ENCODE measurements at places on chromosomes 3 and 15.

DNA sequence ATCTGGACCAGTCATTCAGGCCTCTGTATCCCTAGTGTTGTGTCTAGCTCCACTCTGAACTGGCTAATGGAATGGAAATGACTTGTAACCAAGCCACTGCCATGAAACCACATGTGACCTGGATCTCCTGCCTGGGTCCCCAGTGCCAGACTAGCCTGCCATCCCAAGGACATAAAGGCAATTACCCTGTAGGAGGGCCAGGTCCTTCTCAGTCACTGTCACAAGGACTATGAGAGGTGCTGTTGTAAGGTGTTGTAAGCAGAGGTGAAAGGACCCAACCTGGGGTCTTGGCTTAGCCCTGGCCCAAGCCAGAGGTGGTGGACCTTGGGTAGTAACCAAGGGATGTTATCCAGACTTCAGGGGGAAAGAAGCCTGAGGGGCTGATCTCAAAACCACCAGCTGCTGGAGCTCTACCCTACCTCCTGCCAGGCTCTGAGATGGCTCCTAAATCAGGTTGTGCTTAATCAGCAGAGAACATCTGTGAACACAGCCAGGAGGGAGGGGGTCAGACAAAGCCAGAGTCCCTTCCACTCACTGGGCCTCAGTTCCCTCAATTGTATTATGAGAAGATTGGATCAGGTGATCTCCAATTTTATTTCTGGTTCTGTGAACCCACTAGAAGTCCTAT is 15.7 kb upstream of the KLHL24 start:
- no peak for DNase-seq

DNA sequence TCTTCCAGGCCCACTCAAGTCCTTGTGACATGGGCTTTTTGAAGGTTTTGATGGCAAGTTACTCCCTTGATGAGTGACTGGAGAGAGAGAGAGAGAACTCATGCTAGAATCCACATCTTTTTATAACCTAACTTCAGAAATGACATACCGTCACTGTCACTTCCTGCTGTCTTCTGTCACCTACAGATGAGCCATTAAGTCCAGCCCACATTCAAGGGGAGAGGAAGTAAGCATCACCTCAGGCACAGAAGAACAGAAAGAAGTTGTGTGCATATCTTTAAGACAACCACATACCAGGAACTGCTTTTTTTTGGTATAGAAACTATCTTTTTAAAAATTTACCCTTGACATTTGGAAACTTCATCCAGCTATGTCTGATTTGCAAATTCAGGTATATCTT is 16.6 kb upstream of the TXNRD3 start:
- no peak for DNase-seq

DNA sequence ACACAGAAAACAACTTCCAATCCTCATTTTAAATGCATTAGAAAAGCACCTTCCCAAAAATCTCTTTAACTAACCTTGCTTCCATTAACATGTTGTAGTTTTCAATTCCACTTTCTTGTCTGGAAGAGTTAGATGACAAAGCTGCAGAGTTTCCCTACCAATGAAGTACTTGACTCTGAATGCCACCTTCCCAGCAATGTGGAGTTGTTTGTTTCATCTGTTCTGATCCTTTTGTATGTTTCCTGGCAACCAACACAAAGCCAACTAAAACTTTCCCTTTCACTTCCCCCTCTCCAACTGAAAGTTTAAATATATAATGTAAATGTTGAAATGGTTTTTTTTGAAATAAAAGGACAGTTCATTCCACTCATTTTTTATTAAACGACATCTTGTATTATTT is at the start of gene WDR49:
Gene WDR49, minus strand, starts transcription at position 183 of the 400 bp plus-strand sequence. CDS start 517 bp downstream, outside the sequence.
- DNase-seq = no peak

- DNase-seq = no peak
These were observed 47.2 kb downstream of the MCF2L2 start for GRCh38 chr3:183381179-183381578.

DNA sequence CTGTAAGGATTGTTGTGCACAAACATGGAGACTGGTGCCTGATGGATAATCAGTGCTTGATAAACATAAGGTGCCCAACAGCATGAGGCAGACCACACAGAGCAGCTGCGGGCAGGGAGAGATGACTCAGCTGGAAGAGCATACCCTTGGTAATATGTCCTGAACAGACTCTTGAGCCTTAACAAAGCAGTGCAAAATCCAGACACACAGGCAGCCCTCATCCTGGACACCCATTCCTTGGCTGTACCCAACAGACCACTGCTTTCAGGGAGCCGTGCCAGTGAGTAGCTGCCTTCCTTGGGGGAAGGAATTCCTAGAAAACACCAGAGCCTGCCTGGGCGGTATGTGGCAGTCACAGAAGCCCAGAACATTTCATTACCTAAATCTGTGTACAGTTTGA is 156.2 kb downstream of the CLSTN2 start:
- no peak for DNase-seq

GRCh38 chr3:105904678-105905284 is 36.0 kb upstream of the CBLB start:
- no peak for DNase-seq

GRCh38 chr3:133878518-133878917 is 17.2 kb downstream of the RAB6B start:
- no peak for DNase-seq

DNA sequence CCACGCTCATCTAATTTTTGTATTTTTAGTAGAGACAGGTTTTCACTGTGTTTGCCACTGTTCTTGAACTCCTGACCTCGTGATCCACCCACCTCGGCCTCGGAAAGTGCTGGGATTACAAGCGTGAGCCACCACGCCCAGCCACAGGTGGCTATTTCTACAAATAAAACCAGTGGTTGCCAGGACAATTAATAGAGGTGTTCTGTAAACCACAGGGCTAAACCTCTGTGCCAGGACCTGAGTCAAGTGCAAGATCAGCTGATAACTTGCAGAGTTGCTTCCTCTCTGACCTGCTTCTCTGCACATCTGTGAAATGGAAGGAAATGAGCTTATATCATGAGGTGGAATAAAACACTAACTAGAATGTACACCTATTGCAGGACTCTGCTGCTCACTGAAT is 72.8 kb downstream of the CD200R1L start:
- no peak for DNase-seq

GRCh38 chr3:18786650-18787323 is 361.5 kb upstream of the KCNH8 start:
- no peak for DNase-seq

GRCh38 chr3:17234382-17234781 is 349.6 kb downstream of the PLCL2 start:
- DNase-seq = no peak

- DNase-seq = no peak
These were observed 323.3 kb downstream of the CLSTN2 start for GRCh38 chr3:140258222-140258724.

DNA sequence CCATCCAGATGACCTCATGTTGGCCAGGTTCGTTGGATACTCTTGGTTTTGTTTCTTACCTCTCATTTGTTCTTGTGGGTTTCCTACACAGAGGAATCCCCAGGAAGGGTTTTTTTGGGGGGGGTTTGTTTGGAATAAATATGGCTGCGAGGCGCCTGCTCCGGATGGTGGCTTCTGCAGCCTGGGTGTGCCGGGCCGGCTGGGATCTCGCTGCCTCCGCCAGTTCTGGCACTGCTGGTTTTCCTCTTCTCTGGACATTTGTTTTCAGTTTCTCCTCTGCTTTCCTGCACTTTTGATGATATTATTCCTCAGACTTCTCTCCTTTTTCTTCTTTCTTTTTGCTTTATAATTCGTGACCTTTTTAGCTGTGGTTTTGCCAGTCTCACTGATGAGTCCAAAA is 187.4 kb downstream of the OR4M2 start:
- DNase-seq = no peak

GRCh38 chr3:71451060-71451459 is 132.5 kb downstream of the FOXP1 start:
- DNase-seq = no peak

- DNase-seq = no peak
These were observed 3.9 kb downstream of the RIOX2 start for GRCh38 chr3:97968376-97968775.

DNA sequence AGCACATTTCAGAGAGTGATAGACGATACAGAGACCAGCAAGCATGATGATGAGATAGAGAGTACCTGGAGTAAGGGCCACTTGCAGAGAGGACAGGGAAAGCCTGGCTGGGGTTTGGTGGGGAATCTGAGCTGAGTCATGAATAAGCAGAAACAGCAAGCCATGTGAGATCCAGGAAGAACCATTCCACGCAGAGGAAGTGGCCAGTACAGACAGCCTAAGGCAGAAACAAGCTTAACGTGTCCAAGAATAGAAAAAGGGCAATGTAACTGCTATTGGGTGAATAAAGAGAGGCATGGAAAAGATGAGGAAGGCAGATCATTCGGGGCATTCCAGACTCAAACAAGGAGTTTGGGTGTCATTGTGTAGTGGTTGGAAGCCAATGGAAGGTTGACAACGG is 816.3 kb upstream of the CFAP20DC start:
- no peak for DNase-seq

DNA sequence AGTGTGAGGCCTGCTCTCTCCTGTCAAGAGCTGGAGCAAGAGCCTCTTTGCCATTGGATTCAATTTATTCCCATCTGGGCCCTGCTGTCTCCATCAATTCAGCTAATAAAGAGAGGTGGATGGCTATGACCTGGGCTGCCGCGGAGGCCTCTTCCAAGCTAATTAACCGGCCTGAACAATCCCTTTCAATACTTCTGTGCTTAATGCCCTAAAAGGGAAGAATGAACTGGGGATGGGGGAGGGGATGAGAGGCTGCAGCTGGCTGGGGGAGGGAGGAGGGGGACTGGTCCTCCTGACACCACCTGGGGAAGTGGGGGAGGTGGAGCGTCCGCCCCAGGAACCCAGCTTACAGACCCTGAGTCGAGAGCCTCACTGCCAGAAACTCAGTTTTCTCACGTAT is 33.4 kb upstream of the PRR23E start:
- no peak for DNase-seq

GRCh38 chr3:186099178-186099577 is 9.7 kb downstream of the ETV5 start:
- DNase-seq = no peak

DNA sequence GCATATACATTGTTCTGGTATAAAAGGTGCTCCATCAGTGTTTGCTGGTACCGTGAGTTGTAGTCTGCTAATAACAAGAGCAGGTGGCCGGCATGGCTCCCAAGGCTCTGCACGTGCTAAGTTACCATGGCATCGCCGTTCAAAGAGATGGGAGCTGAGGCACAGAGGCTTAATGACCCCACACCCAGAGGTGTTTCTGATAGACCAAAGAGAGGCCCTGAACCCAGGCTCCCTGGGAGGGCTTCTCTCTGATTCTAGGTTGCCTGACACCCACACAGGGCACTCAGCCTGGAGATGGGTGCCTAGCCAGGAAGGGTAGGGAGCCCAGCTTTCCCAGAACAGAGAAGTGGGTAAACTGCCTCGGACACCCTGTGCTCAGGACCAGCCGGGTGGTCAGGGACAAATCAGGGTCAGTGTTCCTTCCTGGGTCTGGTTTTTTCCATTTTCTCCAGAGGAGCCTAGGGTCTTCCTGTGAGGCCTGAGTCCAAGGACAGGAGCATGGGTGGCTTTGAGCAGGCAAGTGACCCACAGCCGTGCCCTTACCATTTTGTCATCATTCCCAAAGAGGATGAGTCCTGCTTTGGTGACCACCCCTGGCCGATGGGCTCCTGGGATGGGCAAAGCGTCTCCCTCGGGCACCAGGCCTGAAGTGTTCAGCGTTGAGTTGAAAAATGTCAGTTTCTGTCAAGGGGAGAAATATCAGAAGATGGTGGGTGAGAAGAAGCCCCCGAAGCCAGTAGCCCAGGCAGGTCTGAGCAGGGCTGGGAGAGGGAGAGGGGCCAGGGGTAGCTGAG is 27.3 kb downstream of the ALDH1L1 start:
- DNase-seq = no peak

- DNase-seq = no peak
These were observed 87.0 kb upstream of the BOC start for GRCh38 chr3:113124256-113124830.

DNA sequence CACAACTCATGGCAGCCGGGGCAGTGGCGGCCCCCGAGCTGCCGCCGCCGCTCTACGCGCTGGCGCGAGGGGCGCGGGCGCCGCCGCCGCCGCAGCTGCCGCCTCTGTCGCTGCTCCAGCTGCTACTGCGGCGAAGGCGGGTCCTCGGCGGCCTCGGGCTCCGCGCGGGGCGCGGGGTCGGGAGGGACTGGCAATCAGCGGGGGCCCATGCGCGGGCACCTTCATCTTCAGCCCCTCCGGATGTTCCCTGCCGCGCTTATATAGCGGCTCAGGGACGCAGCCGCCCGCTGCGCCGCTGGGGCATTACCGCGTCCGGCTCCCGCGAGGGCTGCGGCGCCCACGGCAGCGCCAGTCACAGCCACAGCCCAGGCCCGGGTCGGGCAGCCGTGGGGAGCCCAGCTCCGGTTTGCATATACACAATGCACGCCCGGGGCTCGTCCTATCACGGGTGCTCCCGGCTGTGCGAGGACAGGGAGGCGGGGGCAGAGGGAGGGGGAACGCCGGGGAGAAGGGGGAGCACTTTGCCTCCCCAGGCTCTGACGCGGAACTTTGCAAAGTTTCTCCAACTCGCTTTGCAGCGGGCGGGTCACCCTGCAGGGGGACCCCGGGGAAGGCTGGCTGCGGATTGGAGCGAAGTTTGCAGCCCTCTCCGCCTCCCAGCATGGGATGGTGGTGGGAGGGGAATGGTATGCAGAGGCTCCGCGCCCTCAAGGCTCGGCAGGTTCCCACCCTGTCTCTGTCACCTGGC is at the start of gene VGLL3:
Gene VGLL3, minus strand, starts transcription at position 416 of the 748 bp plus-strand sequence. Its CDS starts 406 bp downstream, at position 10.
- DNase-seq = peak; percentile 46

GRCh38 chr3:97197830-97198229 is 383.4 kb downstream of the EPHA6 start:
- no peak for DNase-seq

GRCh38 chr3:148582126-148582525 is 115.6 kb upstream of the AGTR1 start:
- DNase-seq = no peak

DNA sequence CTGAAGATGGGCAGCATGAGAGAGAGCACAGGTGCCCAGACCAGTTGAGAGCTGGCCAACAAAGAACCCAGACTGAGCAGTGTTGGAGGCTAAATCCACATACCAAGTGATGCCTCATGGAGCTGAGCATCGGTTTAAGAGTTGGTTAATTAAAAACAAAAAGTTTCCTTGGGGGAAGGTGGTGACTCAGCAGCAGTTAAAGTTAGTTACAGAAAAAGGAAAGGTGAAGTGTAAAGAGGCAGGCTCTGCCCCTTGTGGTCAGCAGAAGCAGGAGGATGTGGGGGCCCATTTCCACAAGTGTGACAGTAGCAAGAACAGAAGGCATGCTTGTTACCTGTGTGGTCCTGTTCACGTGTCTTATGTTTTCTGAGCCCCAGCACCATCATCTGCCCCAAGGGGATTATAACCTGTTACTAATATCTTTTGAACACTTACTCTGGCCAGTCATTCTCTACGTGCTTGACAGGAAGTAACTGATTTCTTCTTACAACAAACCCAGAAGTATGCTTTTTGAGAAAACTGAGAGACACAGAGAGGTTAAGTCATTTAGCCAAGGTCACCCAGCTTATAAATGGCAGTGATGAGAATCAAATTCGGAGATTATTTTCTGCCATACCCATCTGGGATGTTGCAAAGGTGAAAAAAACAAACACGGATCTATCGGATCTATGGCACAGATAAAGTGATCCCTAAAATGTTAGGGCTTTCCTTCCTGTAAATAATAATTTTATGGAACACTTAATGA is 91.0 kb downstream of the EPHB1 start:
- DNase-seq = no peak
